ENCODE measurements at places on chromosomes 6 and 20.

DNA sequence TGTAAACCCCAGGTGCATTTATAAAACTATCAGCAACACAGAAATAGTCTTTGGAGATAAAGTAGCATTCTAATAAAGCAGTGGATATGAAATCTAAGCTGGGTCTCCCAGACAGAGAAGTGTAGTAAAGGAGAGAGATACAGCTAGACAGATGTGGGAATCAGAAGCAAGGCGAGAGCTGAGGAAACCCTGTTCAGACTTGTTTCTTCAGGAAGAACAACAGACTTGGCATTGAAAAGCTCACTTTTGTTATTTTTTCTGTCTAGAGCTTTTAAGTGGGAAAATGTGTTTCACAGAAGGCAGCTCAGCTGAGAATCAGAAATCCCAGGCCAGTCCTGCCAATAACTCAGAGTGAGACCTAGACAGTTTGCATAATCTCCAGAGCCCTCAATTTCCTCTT is 52.9 kb downstream of the SLC35B3 start:
- no peak for DNase-seq

DNA sequence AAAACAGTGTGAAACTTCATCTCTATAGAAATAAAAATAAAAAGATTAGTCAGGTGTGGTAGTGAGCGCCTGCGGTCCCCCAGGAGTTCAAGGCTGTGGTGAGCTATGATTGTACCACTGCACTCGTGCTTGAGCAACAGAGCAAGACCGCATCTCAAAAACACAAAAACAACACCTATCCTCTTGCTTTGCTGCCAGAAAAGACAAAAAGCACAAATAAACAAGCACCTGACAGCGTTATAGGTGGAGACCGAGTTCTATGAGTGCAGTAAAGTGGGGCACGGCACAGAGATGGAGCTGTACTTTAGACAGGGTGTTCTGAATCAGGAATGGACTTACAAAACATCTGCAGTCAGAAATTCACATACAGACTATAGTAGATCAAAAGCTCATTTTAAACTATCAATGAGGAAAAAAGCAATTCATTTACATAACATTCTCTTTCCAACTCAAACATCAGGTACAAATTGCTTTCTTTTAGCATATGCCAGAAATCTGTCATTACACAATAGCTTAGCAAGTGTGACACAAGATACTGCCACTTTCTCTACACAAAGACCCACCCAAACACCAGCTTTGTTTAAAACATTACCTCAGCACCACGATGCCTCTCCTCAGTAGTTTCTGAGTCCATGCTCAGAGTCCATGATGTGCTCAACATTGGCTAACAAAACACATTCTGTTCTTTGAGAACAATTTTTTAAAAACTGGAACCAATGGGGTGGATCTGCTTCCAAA is 10.1 kb downstream of the EZR start:
- no peak for DNase-seq

DNA sequence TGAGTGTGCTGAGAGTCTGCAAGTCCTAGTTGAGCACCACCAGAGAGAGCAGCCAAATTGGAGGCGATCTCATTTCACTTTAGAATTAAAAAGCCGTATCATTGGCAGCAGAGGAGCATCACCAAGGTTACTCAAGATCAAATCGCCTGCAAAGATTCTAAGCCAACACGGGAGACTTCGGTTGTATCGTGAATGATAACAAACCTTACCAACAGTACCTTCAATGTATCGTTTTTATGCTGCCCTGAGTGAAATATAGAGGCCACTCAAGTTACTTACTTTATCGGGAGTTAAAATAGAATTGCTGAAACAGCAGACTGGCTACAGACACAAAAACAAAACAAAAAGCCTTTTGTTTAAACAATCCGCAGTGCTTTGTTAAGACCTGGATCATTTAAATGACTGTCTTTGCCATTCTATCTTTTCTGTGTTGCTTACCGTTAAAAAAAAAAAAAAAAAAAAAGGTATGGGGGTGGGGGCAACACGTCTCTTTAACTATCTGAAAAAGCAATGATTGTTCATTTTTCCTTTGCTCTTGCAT is 14.2 kb downstream of the NHSL1 start:
- DNase-seq, result no peak

DNA sequence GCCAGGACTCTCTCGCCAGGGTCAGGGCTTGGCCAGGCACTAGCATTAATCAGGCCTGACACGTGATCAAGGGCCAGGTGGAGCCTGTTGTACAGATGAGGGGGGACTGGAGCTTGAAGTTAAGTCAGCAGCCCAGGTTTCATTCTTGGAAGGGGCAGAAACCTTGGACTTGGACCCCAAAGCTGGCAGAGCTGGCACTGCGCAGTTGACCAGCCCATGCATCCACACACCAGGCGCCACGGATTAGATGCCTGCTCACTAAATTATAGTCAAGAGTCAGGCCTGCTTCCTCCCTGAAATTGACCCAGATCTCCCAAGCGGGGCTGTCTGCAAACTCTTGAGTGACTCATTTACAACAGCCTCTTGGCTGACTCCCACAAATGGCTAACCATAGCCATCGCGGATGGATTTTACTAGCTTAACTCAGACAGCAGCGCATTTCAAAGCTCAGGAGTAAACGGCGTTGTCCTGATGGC is 4.1 kb upstream of the TAF4 start:
- peak; percentile 50 for DNase-seq

DNA sequence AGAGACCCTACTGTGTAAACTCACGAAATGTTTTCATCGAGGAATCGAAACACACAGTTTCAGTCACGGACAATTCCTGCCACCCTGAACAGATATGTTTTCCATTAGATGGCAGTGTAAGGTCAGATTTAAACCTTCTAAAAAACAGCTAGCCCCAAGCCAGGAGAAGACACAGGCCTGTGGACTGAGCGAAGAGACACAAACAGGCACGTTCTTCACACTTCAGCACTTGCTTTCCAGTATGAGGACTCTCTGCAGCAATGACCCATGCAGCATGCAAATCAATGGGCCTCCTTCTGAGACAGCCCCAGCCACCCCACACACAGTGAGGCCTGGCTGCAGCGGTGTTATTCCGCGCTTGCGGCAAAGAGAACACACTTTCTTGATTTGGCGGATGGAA is 31.9 kb downstream of the HUS1B start:
- no peak for DNase-seq

DNA sequence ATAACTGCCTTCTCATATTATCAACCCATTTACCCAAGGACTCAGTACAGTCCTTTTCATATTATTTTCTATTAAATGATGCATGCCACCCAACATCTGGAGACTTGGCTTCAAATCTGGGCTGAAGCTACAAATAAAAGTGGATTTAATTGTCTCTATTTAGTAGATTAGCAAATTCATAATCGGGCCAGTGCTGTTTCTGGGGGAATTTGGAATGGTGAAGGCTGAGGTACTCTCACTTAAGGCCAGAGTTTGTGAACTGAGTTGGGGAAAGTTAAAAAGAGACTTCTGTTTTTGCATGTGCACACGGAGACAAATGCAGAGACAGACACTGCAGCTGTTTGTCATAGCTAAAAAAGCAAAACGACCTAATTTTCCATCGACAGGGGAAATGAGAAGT is 100.9 kb downstream of the PFDN4 start:
- DNase-seq, result no peak

GRCh38 chr6:53290537-53291510 is 57.9 kb downstream of the ELOVL5 start:
- DNase-seq, result no peak

DNA sequence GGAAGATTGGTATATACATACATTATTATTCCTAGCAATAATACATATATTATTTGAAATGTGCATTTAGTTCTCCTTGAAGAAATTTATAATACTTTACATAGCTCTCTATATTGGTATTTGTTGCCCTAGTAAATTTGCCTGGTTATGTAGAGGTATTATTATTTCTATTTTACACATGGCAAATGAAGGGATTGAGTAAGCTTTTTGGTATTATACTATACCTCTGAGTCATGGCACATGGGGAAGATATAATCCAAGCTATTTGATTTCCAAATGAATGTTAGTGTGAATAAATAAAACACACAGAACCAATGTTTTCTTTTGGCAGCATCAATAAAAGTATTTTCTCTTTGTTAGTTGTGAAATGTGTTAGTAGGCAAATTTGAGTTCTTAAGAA is 409.6 kb upstream of the SLC35B3 start:
- no peak for DNase-seq

GRCh38 chr20:35432430-35432735 is 5.6 kb downstream of the GDF5 start:
- DNase-seq, result no peak

DNA sequence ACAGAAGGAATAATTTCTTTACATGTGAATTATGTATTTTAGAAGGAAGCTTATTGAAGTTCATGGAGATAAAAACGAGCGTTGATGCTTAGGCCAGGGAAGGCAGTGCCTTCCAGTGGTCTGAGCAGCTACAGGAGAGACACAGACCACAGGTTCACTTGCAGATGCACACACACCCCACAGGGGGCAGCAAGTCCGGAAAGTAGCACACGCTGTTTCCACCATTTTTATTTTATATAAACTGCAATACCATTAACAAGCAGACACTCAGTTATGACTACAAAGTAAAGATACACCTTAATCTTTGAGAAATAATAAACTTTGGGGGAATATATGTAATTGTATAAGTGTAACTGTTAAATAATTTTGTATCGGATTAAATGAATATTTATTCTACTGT is 13.5 kb upstream of the DACT2 start:
- DNase-seq, result peak; percentile 14

DNA sequence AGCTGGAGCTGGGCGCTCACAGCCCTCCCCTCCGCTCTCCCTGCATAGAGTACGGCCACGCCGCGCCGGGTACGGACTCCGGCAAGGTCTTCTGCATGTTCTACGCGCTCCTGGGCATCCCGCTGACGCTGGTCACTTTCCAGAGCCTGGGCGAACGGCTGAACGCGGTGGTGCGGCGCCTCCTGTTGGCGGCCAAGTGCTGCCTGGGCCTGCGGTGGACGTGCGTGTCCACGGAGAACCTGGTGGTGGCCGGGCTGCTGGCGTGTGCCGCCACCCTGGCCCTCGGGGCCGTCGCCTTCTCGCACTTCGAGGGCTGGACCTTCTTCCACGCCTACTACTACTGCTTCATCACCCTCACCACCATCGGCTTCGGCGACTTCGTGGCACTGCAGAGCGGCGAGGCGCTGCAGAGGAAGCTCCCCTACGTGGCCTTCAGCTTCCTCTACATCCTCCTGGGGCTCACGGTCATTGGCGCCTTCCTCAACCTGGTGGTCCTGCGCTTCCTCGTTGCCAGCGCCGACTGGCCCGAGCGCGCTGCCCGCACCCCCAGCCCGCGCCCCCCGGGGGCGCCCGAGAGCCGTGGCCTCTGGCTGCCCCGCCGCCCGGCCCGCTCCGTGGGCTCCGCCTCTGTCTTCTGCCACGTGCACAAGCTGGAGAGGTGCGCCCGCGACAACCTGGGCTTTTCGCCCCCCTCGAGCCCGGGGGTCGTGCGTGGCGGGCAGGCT is 4.6 kb downstream of the KCNK15 start:
- DNase-seq, result no peak

GRCh38 chr6:156564127-156564806 is 212.9 kb upstream of the ARID1B start:
- DNase-seq, result peak; percentile 52

GRCh38 chr6:84546427-84546914 is 217.9 kb downstream of the TBX18 start:
- DNase-seq, result no peak

- DNase-seq, result peak; percentile 66
Measured at GRCh38 chr20:46022411-46023147, 6.4 kb upstream of the SLC12A5 start.

DNA sequence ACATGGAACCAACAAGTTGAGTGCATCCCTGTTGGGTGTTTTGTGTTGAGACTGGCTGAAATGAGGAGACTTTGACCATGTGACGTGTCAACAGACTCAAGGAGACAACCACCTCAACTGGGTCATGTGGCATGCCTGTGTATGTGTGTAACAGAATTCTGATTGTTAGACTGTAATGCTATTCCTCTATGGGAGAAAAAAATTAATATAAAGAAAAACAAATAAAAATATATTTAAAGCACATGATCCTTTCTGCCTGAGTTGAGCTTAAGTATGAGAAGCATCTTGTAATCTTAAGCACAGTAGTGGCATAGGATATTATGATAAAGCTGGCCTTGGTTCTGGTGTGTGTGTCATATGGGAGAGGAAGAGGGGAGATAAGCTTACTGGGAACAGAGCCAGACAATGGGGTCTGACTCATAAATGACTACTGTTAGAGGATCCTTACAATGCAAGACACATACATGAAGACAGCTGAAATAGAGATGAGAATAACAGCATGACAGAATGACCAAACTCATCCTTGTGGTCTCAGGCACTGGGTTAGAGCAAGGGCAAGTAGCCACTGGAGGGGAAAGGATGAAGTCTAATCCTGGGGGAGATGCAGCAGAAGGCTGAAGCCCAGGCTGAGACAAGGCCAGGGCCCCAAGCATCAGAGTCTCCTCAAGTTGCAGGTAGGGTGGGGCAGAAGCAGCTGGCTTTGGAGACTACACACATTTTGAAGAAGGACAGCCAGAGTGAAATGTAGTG is 9.2 kb downstream of the TP53INP2 start:
- DNase-seq, result peak; percentile 100

DNA sequence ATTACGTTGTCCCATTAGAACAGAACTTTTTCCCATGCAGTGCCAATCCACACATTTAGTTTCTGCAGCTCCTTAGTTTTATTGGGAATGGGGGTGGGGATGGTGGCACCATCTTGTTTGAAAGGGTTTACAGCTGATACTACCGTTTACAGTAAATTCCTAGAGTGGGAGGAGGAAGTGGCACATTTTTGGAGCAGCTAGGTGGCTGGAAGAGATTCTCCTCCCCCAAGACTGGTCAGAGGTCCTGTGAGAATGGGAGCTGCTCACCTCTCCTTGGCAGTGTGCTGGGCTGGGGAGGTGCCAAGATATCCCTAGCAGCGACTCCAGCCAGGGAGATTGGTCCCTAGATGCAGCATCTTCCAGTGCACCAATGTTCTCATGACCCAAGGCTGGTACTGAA is 12.4 kb upstream of the CCN6 start:
- DNase-seq, result peak; percentile 42

GRCh38 chr20:46735436-46735835 is 26.0 kb downstream of the SLC2A10 start:
- no peak for DNase-seq

GRCh38 chr6:152096863-152097496 is 289.5 kb downstream of the ESR1 start:
- DNase-seq, result peak; percentile 74

All from HT1080 (cell line).